ENCODE measurements at places on chromosomes 4 and X. TPM values are rescaled to one million over a fixed set of nuclear protein-coding genes. Genes with fewer than 3 reads are reported as not detected.

ABLIM2 gene
- total RNA-seq = 1.1 TPM

TMPRSS11F gene
- total RNA-seq = not detected

GAGE12E gene
- not detected for total RNA-seq

GSX2 gene
- total RNA-seq = not detected

PNCK gene
- total RNA-seq = not detected

PASD1 gene
- total RNA-seq = not detected

ACTRT1 gene
- not detected for total RNA-seq
